ENCODE measurements at places on chromosomes 12 and 14.

DNA sequence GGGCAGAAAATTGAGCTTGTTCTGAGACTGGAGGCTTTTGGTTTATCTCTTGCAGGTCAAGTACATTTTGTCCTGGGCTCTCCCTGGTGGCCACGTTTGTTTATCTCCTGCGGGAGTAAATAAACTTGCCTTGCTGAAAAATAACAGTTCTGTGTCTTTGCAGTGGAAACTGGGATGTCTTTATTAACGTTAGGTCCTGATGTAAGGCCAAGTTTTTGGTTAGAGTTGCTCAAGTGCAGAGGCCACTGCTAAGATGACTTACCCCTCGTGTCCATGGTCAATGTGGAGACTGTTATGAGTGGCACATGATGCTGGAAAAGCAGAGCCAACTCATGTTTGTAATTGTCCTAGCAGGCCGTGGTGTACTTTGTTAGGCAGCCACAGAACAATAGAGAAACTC, 3.8 kb downstream of the PTPN11 start:
- no peak for DNase-seq

GRCh38 chr14:102949062-102949800, 26.8 kb downstream of the AMN start:
- DNase-seq: no peak

DNA sequence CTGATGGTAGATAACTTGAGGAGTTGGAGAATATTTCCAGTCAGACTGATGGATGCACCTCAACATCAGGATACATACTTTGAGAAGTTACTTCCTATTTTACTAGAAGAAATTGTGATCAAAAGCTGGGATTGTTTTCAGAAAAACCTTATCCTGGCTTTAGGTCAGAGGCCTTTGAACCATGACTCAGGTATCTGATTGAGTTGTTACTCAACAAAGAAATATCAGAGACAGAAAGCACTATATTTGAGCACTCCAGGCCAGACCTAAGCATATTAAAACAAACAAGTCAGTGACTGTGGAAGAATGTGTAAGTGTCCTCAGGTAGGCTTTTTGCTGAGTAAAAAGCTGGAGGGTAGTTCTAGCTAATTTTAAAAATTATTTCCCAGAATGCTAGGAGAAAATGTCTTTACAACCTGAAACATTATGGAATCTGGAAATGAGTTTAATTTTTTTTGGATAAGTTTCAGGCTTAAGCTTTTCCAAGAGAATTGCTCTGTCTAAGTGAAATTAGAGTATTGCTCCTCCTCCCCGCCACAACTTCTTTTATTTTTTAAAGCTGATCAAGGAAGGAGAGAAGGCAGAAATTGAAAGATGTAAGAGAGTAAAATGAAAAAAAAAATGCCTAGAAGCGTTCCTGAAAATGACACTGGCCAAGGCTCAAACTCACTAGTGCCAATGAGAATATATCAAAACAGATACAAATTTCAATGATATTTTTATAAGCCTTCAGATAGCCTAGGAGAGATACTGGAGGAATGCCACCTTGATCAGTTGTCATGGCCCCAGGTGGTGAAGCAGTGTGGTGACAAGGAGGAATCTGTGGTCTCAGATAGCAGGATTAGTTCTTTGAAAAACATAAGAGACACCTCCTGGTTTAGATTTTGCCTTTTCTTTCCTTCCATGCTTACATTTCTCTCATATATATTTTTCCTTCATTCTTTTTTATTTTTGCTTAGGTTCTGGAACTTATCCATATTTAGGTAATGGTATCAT, 790.3 kb downstream of the TMTC2 start:
- DNase-seq: no peak

DNA sequence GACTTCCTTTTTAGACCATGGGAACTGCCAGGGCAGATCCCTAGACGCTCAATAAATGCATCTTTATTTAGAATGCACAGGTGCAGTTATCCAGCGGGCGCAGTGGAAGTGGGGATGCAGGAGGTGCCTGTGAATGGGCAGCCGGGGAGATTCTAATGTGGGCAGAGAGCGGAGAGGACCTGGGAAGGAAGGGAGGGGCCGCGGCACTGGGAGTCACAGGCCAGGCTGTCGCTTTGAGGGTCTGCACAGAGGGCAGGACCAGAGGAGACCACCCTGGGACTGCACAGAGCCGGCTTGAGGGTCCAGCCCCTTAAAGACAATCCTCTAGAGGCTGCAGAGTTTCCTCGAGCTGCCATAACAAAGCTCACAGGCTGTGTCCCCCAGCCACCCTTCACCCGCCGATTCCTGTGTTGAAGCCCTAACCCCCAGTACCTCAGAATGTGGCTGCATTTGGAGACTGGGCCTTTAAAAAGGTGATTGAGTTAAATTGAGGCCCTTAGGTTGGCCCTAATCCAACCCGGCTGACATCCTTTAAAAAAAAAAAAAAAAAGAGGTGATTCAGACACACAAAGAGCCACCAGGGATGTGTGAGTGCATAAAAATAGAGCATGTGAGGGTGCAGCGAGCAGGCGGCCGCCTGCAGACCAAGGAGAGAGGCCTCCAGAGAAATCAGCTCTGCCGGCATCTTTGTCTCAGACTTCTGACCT, 44.4 kb upstream of the PPP2R5C start:
- DNase-seq: no peak

DNA sequence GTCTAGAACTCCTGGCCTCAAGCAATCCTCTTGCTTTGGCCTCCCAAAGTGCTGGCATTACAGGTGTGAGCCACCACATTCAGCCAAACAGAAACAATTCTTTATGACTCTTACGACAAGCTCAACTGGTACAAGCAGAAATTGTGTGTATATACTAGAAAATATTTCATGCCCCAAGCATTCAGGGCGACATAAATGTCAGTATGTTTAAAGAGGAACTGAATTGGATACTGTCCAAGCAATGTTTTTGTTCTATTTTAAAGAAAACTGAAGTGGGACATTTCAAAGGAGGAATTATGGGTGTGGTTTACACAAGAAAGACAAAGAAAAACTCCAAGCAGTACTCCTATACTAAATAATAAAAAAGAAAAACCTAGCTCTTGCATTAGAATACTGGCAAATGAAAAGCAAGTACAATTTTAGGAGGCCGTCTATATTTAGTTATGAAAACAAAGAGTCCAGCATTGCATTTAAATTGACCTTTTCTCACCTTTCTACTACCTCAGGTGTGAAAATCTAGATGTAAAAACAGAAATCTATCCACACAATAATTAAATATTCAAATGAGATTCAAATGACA, 48.9 kb downstream of the PPP1R12A start:
- no peak for DNase-seq

DNA sequence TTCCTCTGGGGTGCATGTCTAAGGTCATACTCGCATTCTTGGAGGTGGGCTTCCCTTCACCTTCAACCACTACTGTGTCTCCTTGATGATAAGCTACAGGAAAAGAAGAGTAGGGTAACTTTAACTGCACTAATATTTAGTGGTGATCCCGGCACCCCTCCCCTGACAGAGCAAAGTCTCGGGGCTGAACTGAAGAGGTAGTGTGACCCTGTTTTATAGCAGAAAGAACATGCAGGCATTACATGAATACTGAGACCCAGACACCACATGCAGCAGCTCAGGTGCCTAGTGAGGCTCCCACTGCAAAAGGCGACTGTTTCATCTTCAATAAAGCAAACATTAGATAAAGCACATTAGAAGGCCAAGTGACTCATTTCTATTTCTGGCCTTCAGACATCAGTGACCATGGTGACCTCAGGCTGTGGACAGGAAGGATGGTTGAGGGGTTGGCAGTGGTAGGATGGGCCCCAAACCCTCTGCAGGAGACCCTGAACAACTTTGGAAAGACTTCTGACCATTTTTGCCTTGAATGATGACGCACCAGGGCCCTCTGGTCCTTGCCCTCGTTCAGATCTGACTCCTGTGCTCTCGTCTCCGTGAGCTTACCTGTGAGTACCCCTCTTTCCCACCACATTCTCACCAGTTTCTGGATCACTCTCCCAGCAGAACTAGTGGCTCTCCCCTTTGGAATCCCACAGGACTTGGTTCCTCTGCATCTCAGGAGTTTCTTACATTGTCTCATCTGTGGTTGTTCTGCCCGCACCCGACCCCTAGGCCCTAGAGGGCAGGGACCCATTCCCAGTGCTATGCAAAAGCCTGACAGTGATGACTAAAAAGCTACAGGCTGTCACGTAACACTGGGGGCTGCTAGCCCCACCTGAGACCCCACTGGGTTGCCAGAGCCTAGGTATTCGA, 23.8 kb upstream of the JPH4 start:
- no peak for DNase-seq

Measured in stimulated activated naive CD8-positive, alpha-beta T cell treated with anti-CD3 and anti-CD28 coated beads, Interleukin-15, amount 100 ng/mL, for 72 hours (primary cell).